NCI-H1417 treated with DMSO at 0.1 percent for 48 hours (cell line): ENCODE measurements at places on chromosomes 16 and 17.

- no peak for DNase-seq
Measured at GRCh38 chr16:72787130-72787513, 260.8 kb downstream of the ZFHX3 start.

GRCh38 chr17:28170771-28171170 lies 128.3 kb downstream of the NLK start:
- DNase-seq = no peak

DNA sequence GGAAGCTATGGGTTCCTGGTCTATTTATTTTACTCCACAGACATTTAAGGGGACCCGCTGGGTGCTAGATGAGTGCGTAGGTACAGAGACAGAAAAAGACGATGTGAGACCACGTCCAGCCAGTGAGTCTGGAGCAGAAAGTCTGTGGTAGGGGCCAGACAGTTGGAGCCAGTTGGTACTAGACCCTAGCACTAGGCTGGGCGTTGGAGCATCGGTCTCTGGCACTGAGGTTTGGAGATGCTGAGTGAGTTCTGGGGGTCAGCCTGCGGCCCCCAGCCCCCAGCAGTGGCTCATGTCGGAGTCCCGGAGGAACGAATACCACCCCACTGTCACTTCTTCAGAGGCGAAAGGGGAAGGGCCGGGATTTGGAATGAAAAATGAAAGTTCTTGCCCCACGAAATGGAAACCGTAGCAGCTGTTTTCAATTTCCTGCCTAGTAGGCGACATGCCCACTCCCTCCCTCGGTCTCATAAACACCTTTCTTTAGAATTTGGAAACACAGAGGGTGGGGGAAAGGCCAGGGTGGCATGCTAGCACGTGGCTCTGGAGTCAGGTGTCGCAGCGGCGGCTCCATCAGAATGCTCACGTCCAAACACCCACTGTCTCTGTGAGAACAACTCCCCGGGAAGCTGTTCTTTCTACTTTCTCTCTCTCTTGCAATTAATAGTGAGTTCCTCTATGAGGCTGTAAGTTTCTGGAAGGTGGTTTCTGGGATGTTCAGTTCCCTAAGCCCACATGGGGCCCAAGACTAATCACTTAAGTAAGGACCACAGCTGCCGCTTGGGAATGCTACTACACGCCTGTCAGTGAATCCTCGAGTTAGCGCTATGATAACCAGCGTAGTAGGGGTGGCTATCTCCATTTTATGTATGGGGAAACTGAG lies 96.8 kb downstream of the IRF8 start:
- no peak for DNase-seq

- DNase-seq = no peak
Measured at GRCh38 chr16:72902206-72902605, 145.7 kb downstream of the ZFHX3 start.

GRCh38 chr17:75289832-75290337 lies 652 bp upstream of the SLC25A19 start:
- DNase-seq = no peak

GRCh38 chr17:7916385-7916682 lies 245 bp upstream of the RNF227 start:
- DNase-seq = no peak

- no peak for DNase-seq
Measured at GRCh38 chr16:19236561-19237209, 48.8 kb upstream of the CLEC19A start.

DNA sequence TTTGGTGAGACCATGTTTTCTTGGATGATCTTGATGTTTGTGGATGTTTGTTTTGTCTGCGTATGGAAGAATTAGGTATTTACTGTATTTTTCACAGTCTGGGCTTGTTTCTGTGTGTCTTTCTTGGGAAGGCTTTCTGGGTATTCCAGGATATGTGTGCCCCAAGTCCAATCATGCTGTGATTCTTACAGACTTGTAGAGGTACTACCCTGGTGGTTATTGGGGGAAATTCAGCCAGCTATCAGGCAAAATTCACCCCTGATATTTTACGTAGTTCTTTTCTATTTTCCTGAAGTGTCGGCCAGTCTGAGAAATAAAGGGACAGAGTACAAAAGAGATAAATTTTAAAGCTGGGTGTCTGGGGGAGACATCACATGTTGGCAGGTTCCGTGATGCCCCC lies 33.4 kb upstream of the ARL4D start:
- no peak for DNase-seq

- no peak for DNase-seq
Measured at GRCh38 chr16:10558746-10559641, 21.4 kb downstream of the EMP2 start.

DNA sequence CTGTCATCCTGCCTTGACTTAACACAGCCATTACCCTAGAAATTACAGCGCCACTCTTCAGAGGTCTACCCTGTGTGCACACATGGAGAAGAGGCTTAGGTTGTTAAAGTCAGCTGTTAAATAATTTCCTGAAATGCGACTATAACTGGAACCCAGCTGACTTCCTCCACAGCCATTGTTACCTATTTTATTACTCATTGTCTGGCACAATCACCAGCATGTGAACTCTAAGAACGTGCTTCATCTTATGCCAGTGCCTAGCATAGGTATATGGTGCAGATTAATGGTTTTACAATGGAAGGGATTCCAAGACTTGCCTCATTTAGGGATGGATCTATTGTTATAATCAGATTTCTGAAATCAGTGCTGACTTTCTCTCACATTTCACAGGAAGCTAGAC lies 11.9 kb downstream of the RDM1 start:
- no peak for DNase-seq

- no peak for DNase-seq
Measured at GRCh38 chr16:12613131-12613991, 190.3 kb downstream of the CPPED1 start.

DNA sequence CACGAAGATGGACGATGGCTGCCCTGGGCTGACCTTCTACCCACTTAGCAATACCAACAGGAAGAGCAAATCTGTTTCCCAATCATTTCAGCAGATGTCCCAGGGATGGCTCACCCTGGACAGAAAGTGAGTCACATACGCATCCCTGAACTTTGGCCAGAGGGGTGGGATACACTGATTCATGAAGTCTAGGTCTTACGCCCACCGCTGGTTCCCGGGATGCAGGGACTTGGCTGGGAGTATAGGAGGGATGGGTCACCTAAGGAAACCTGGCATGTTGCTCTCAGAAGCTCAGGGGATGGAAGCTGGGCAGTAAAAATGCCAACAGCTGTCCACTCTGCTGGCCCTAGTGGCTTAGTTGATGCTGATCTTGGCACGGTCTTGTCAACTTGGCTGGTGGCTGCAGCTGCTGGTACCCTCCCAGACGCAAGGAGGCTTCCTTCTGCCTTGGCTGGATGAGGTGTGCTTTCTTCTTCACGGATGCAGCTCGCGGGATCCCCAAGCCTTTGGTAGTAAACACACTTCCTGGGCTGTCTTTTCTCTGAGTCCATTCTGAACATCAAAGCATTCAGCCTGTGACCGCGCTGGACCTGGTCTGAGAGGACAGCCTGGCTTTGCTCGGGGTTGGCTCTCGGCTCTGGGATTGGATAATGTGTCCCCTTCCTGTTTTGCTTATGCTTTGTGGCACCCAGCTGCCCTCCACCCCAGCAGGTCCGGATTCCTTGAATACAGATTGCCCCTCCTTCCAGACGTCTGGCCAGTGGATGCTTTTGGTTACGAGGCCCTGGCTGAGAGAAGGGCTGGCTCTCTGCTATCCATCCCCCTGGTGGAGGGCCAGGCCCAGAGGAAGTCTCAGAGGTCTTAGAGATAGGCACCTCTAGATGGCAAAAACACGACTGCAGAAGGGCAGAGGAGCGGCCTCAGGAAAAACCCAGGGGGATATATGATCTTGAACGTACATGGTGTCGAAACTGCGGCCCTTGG lies 71.5 kb downstream of the RAP1GAP2 start:
- DNase-seq = no peak

DNA sequence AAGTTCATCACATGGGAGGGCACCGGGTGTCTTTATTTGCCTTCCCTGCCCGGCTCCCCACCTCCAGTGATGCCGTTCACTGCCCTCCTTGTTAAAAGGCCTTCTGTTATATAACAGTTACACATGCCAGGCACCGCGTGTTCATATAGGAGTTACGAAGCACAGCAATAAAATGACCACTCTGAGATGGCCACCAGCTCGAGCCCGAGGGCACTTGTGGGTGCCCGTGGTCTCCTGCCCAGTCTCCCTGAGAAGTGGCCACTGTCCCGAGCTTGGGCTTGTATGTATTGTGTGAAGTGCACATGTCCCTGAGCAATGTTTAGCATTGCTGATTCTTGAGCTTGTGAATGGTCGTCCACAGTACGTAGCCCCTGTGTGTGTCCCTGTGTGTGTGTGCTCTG lies 355.6 kb downstream of the SEC14L1 start:
- no peak for DNase-seq
